Right ventricle myocardium superior (tissue), 1 donor: ENCODE measurements at places on chromosomes 13 and 19.
A peak's percentile ranks its signal among the peaks of the same experiment; 100 is the strongest.

GRCh38 chr13:27774651-27775050, 17.6 kb upstream of the GSX1 start:
- DNase-seq, result no peak

GRCh38 chr13:106594980-106595379, 27.0 kb upstream of the ARGLU1 start:
- no peak for DNase-seq

DNA sequence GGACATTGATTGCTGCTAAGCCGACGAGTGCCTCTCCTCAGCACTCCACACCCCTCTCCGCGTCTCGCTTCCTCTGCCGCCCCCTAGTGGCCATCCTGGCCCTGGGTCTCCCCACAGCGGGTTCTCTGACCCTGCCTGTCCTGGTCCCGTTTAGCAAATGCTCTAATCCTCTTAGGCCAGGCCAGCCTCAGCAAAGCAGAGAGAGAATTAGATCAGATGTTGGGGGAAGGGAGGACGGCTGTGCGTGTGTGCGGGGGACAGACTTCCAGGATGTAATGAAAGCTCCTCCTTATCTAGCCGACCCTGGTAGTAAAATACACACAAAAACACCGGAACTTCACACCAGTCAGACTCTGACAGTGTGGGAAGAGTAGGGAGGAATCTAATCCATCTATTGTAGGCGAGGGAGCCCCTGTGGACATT, 4.5 kb downstream of the TPRX2 start:
- DNase-seq, result peak; percentile 89

DNA sequence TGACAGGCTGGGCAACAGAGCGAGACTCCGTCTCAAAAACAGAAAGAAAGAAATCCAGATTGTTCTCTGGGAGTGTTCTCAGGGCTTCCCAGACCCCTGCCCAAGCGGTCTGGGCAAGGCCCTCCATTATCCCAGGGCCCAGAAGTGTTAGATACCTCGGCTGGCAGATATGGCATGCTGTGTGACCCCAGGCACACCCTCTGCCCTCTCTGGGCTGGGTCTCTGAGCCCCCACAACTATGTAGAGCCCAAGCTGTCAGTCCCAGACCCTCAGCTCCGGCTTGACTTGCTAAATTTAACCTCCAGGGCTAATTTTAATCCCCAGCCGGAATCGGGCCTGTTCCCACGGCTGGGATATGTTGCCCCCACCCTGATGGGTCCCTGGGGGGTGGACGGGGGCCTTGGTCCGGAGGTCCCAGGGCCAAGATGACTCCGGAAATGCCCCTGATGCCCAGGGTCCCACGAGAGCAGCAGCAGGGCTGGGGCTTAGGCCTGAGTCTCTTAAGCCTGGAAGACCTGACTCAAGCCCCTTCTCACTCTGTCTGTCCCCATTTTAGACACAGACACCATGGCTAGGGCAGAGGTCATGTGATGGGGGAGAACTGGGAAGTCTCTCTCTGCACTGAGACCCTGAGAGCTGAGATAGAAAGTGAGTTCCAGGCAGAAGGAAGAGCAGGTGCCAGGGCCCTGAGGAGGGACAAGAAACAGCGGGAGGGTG, 14.5 kb upstream of the TMEM161A start:
- DNase-seq, result no peak

DNA sequence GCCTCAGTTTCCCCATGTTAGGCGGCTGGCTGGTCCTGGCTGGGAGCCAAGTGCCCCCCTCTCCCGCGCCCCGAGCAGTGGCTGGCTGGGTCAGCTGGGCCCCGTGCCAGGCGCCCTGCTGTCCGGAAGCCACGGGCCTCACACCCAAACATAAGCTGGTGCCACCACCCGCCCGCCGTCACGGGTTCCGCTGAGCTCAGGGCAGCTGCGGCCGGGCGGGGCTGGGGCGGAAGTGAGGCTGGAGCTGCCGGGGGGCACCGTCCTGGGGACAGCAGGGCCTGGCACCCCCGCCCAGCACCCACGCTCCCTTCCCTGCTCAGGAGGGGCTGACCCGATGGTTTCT, 19.3 kb downstream of the HCN2 start:
- DNase-seq, result peak; percentile 76

DNA sequence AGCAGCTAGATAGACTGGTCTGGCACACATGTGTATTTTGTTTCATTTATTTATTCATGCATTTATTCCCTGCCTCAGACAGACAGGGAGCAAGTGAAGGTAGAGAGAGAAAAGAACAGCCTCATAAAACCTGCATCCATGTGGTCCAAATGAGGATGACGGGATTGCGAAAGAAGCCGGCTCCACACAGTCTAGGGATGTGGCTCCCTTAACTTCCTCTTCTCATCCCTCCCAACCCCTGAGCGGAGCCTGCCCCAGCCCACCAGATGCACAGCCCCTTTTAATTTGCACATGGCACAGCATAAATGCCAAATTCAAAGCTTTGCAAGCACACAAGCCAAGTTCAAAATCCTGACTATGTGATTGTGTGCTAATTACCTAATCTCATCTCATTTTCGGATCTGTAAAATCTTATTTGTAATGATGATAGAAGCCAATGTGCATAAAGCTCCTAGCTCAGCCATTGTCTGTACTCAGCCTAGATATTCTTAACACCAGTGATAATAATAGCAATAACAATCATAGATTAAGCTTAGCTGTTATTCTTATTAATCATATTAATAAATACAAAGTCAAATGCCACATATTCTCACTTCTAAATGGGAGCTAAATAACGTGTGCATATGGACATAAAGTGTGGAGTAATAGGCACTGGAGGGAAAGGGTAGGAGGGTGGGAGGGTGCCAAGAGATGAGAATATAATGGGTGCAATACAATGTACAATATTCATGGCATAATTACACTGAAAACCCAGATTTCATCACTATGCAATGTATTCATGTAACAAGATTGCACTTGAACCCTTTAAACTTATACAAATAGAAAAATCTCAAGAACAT, 156.3 kb downstream of the DCT start:
- no peak for DNase-seq

GRCh38 chr19:12969292-12969988, at the start of gene DAND5:
TSS of gene DAND5 (plus strand) at chr19:12969576. CDS start at chr19:12969661, 85 bp downstream.
- peak; percentile 69 for DNase-seq

- DNase-seq, result no peak
Measured at GRCh38 chr19:29525901-29526729, at the start of gene VSTM2B. TSS of gene VSTM2B (plus strand) at chr19:29525994. CDS start at chr19:29526584, 590 bp downstream.

- DNase-seq, result no peak
Measured at GRCh38 chr13:73482556-73482955, 423.8 kb downstream of the KLF5 start.

GRCh38 chr13:68851026-68851425, 1256.6 kb upstream of the ATXN8OS start:
- no peak for DNase-seq

DNA sequence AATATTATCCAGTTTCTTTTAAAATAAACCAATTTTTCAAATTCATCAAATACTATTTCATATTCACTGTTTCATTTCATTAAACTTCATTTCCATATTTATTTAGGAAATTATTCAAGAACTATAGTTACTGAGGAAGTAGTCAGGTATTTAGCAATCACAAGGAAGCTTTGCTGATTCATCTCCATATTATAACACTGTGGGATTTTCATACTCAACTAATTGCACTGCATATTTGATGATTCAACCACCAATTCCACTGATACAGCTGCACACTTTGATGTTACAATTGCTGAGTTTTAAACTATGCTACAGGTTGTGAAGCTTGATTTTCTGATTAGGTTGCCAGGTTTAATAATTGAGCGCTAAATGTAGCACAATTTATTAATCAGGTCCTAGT, 556.8 kb upstream of the SLITRK1 start:
- no peak for DNase-seq
